ENCODE measurements at places on chromosomes 5 and 9. TPM values are rescaled to one million over a fixed set of nuclear protein-coding genes. Genes with fewer than 3 reads are reported as not detected.

Gene EGFL7
- 500 TPM for total RNA-seq

Gene SAXO1
- total RNA-seq, result under 0.01 TPM

Gene SLC25A2
- 0.32 TPM for total RNA-seq

Gene PCDHGA4
- total RNA-seq, result 3.5 TPM

Gene PCA3
- 1.2 TPM for total RNA-seq

Gene SLC12A7
- 23.1 TPM for total RNA-seq

Gene FCHSD1
- total RNA-seq, result 20.0 TPM

Gene SPATA9
- total RNA-seq, result 0.11 TPM

Gene SUSD3
- 0.39 TPM for total RNA-seq

Measured in pulmonary artery endothelial cell (primary cell).